ENCODE measurements at places on chromosomes 1 and 21.
A peak's percentile ranks its signal among the peaks of the same experiment; 100 is the strongest.

- DNase-seq = no peak
Observed at GRCh38 chr1:114334297-114334696, 176.7 kb downstream of the TRIM33 start.

DNA sequence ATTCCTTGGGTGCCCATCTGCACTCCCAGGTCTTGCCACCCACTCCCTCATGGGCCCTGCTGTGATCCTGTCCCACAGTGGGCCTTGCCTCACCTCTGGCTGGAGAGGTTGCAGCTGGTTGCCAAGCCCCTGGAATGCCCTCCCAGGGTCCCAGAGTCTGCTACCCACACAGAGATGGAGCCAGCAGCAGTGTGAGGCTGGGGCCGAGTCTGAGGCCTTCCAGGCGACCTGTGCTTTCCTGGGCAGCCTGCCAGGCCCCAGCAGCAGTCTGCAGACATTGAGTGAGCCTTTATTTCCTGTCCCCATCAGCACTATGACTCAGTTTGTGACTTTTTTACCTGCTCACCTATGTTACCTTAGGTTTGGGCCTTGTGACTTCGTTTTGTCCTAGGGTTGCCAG is 25.0 kb upstream of the TSPAN2 start:
- DNase-seq = no peak

- no peak for DNase-seq
Observed at GRCh38 chr1:175376194-175376593, 183.6 kb upstream of the KIAA0040 start.

GRCh38 chr1:21267191-21268077 is 22.8 kb downstream of the ECE1 start:
- no peak for DNase-seq

DNA sequence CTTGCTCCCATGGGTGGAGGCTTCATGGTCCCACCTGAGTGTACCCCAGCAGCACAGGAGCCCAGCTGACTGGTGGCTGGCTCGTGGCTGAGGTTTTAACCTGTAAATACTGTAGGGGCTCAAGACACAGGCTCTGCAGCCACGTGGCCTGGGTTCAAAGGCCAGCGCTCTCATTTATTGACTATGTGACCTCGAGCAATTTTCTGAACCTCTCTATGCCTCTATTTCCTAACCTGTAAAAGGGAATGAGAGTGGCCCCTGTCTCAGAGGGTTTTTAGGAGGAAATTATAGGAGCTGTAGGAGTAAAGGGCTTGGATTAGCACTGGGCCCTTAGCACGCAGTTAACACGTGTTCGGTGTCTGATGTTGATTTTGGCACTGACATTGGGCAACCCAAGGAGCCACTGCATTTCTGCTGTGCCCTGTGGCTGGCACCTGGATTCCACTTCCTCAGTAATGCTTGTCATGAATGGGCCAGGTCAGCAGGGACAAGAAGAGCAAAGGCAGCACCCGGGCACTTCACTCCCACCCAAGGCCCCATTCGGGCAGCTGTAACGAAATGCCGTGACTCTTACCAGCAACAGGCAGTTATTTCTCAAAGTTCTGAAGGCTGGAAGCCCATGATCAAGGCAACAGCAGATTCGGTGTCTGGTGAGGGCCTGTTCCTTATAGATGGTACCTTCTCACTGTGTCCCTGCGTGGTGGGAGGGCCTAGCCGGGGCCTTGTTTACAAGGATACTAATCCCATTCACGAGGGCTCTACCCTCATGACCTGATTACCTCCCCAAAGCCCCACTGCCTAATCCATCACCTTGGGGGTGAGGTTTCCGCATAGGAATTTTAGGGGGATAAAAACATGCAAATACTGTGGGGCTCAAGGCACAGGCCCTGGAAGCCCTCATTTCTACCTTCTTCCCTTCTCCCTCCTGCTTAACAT is 25.2 kb downstream of the ARHGEF10L start:
- no peak for DNase-seq

DNA sequence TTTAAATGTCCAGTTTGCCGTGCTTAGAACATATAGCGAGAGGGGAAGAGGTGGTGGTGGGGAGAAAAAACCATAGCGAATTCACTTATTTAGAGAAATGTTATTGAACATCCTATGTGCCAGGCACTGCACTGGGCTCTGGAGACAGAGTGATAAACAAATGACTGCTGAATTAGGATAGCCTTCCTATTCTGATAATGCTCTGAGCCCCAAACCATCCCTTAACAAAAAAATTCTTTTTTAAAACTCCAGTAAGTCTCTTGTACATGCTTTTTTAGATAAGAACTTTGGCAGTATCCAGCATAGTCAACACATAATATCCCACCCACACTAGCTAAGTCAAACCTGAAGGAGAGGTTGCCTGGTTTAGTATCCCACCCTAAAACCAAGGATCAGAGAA is 8.5 kb downstream of the SZT2 start:
- no peak for DNase-seq

DNA sequence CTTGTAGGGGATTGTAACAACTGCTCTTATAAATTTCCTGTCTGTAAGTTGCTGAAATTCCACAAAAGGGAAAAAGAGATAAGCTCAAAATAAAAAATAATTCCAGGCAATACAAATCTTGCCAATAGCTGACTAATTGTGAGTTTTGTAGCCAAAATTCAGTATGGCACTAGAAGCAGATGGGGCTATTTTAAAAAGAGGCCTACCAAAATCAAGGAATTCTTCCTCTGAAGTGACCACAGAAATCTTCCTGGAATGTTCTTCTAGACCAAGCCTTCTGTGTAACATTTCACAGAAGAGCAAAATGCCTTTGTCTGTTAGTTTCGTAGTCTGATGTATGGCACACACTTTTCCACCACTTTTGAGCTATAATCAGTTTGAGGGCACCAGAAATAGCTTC is 127.6 kb downstream of the CYYR1 start:
- no peak for DNase-seq

GRCh38 chr1:77044133-77044849 is 174.9 kb downstream of the PIGK start:
- no peak for DNase-seq

DNA sequence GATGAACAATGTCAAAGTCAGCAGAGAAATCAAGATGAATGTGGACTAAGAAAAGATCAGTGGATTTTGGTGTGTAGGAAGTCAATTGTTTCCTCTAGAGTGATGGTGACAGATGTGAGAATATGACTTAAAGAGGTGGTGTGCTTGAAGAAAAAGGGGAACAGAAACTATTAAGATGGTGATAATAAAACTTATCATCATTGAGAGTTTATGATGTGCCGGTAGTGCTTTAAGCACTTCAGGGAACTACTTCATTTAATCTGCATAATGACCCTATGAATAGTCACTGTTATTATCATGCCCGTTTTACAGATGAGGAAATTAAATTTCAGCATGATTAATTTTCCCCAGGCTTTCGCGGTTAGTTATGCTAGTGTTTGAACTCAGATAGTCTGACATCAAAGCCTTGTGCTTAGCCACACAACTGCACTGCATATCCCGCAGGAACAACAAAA is 246.9 kb upstream of the LRRC7 start:
- DNase-seq = no peak

- DNase-seq = no peak
Observed at GRCh38 chr1:23582820-23583219, 23.5 kb upstream of the ID3 start.

DNA sequence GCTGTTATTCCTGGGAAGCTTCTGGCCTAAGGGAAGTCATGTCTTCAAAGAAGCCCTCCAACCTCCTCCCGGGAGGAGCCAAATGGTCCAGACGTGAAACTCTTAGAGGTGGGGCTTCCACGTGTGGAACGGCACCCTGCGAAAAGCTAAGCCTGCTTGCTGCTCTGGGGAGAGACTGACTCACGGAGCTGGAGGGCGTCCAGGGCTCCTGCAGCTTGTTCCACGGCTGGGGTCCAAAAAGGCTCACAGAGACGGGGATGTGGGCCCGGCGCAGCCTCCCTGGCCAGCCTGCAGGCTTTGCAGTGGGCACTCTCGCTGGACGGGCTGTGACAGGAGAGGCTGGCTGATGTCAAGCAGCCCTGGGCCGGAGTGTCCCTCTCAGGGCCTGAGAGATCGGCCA is 105.1 kb downstream of the COLGALT2 start:
- DNase-seq = no peak

GRCh38 chr21:34614628-34615486 is at the start of gene RCAN1:
TSS of gene RCAN1 (minus strand) at chr21:34615113. CDS start at chr21:34615011, 102 bp downstream.
- peak; percentile 84 for DNase-seq

All from central memory CD4-positive, alpha-beta T cell (primary cell).